ENCODE measurements at places on chromosomes 12 and 14. TPM values are rescaled to one million over a fixed set of nuclear protein-coding genes. Genes with fewer than 3 reads are reported as not detected.

PRICKLE1 gene
- 50.0 TPM for polyA plus RNA-seq

DNA sequence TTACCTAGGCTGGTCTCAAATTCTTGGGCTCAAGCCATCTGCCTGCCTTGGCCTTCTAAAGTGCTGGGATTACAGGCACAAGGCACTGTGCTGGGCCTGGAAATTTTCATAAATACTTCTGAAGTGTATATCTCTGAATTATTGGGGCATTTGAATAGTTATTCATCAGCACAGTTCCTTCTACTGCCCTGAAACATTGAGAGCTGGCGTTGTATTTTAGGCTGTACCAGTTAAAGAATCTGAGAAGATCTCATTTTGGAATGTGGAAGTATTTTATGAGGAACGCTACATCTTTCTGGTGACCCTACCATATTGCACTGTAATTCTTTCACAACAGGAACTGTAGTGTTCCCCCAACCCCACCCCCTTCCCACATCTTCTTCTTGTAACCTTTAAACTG is 349.0 kb upstream of the RGS6 start:
- no peak for DNase-seq

- DNase-seq = peak; percentile 53
Observed at GRCh38 chr12:74890237-74890599, 319.4 kb downstream of the KCNC2 start.

- no peak for DNase-seq
Observed at GRCh38 chr12:9698681-9699080, 29.2 kb downstream of the CLEC2D start.

DNA sequence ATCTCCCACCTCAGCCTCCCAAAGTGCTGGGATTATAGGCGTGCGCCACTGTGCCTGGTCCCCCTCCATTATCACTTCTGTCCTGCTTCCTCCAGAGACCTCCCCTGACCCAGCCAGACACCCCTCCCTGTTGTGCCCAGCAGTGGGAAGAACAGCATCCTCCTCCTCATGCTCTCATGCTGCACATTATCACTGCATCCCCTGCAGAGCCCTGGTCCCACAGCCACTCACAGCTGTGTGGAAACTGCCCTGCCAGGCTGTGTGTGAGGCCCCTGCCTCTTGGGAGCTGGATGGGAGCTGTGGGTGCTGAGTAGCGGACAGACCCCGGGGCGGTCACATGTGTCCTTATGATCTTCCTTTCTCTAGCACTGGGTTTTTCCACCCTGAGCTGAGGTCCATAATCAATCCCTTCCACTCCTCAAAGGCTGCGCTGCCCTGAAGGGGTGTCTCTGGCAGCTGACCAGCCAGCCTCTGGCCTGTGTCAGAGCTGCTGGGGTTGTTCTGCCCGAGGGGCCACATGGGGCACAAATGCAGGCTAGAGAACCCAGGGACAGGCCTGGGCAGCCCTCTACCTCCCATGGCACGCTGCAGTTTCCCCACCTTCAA is 9.2 kb downstream of the HIP1R start:
- no peak for DNase-seq
